Nephron progenitor cell (in vitro differentiated cells): ENCODE measurements at places on chromosomes 13 and 19.

DNA sequence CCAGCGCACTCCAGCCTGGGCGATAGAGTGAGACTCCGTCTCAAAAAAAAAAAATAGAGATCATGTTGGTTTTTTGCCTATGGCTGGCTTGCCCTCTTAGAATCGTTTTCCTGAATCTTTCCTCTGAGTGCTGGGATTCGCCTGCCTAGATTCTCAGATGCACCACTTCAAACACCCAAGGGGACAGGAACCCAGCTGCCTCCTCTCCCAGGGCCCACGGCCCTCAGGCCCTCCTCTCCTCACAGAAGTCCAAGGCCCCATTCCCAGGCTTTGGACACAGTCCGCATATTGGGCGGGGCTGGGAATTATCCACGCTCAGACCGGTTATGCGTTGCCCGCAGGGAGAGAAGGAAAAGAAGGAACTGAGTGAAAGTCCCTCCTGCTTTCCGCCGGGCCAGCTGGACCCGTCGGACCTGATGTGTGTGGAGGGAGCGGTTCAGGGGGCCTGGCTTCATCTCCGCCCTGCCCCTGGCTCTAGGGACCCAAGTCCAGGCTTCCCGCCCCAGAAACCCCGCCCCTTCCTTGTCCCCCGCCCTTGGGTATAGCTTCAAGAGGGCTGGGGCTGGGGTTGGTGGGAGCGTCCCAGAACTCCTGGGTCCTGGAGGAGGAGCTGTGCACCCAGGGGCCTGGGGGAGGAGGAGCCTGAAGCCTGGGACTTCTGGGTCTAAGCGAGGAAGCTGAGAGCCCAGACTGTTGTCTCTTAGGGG, 5.8 kb downstream of the PPFIA3 start:
- no peak overlapping the region for H3K4me3 ChIP-seq
- peak; percentile 33 for DNase-seq
- H3K4me1 ChIP-seq: peaks cover 26% of the 10 kb centered on the region
- H3K36me3 ChIP-seq: no peaks in the 10 kb centered on the region
- H3K27me3 ChIP-seq: peaks cover 57% of the 10 kb centered on the region
- no peak overlapping the region for H3K27ac ChIP-seq

DNA sequence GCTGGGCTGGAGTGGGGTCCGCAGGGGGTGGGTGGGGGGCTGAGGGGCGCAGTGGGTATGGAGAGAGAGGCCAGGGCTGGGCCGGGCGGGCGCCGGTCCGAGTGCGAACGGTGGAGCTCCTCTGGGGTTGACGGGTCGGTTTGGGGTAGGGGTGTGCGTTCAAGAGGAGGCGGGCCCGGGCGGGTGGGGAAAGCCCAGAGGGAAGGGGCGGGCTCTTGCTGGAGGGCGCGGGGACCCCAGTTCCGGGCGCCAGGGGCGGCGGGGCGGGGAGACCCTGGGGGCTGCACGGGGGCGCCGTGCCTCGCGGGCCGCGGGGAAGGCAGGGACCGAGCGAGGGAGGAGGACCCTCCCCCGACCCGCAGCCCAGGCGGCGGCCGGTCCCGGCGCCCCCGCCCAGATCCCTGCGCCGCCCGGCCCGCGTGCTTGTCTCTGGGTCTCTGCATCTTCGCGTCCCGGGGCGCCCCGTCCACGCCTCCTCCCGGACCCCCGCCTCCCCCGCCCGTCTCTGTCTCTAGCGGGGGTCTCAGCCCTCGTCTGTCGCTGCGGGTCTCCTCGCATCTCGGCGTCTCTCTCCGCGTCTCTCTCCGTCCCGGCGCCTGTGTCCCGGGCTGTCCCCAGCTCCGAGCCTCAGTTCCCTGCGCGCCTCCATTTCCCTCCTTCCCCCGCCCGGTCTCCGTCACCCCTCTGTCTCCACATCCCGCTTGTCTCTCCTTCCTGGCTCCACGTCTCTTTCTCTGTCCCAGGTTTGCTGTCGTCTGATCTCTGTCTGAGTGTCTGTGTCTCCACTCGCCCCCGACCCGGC, 8.3 kb upstream of the SHISA7 start:
- H3K36me3 ChIP-seq: peaks cover 12% of the 10 kb centered on the region
- H3K27me3 ChIP-seq: peaks cover 38% of the 10 kb centered on the region
- DNase-seq: peak; percentile 49
- H3K4me3 ChIP-seq: peak overlapping the region; percentile 83
- H3K4me1 ChIP-seq: peaks cover 31% of the 10 kb centered on the region

DNA sequence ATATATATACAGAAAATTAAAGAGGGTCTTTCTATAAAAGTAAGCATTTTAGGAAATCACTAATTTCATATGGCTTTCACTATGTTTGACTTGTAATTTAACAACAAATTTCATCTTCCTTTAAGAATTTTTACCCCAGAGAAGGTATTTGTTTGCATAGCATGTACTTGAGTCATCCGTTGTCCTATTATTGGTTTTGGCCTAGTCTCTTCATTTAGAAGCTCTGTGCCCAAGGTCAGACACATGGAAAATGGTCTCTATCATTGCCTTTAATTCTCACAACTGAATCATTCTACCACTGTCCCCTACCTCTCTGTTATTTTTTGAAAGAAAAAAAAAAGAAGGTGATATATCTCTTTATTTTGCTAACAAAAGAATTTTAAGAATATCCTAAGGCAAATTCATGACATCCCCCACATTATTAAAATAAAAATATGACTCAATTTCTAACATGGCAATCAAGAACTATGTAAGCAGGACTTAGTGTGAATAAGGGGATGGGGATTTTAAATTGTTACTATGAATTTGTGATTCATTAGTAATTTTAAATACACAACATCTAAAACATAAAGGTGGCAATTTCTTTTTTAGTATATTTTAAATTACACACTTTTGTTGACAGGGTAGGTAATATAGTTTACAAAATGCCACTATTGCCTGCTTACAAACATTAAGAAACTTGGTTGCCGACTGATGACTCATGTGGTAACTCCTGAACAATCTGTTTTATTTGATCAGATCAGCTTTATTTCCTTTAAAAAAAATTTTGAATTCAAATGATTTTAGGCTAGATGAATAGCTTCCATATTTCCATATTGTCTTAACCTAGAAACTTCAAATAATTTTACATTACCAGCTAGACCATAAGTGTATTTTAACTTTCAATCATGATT, 13.9 kb downstream of the SLITRK5 start:
- no peak overlapping the region for H3K4me3 ChIP-seq
- no peak overlapping the region for H3K27ac ChIP-seq
- DNase-seq: no peak

- H3K4me1 ChIP-seq: no peaks in the 10 kb centered on the region
- H3K27me3 ChIP-seq: no peaks in the 10 kb centered on the region
- no peaks in the 10 kb centered on the region for H3K36me3 ChIP-seq
- no peak overlapping the region for H3K27ac ChIP-seq
- no peak for DNase-seq
These were observed 92.6 kb upstream of the PEG3 start for GRCh38 chr19:56933014-56933705.

GRCh38 chr19:47421244-47421786, 2.0 kb upstream of the MEIS3 start:
- no peak for DNase-seq
- peak overlapping the region; percentile 75 for H3K4me3 ChIP-seq
- peaks cover 89% of the 10 kb centered on the region for H3K27me3 ChIP-seq
- H3K27ac ChIP-seq: peak overlapping the region; percentile 57

DNA sequence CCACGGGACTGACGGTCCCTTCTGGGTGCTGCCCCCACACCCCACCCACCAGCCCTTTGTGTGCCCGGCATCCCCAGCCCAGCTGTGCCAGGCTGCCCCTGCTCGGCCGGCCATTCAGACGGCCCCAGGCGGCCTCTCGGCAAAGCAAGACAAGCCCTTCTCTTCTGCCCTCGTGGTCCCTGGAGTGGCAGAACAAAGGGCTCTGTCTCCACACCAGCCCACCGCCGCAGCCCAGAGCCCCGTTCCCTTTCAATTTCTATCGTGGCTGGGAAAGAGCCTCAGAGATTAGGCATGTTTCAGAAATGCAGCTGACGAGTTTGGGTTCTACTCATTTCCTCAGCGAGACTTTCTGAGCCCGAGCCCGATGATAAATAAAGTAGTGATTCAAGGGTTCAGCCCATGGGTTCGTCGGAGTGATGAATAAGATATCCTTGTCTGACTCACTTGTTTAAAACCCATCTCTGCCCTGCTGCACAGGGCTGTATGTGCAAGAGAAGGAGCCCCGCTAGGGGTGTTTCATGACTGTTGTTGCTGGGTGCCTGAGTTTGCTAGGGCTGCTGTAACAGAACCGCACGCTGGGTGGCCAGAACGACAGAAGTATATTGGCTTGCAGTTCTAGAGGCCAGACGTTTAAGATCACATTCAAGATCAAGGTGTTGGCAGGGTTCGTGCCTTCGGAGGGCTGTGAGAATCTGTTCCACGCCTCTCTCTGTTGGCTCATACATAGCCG, 4.3 kb downstream of the MYO9B start:
- peaks cover 53% of the 10 kb centered on the region for H3K4me1 ChIP-seq
- no peak overlapping the region for H3K4me3 ChIP-seq
- H3K27ac ChIP-seq: peak overlapping the region; percentile 85

GRCh38 chr13:27338816-27339215, 68.2 kb downstream of the RASL11A start:
- DNase-seq: no peak
- H3K4me3 ChIP-seq: no peak overlapping the region
- H3K36me3 ChIP-seq: no peaks in the 10 kb centered on the region
- peaks cover 31% of the 10 kb centered on the region for H3K27me3 ChIP-seq
- no peak overlapping the region for H3K27ac ChIP-seq

GRCh38 chr13:79501538-79502232, 20.7 kb downstream of the NDFIP2 start:
- no peaks in the 10 kb centered on the region for H3K27me3 ChIP-seq
- H3K36me3 ChIP-seq: peaks cover 30% of the 10 kb centered on the region
- peak overlapping the region; percentile 1 for H3K27ac ChIP-seq
- H3K4me3 ChIP-seq: no peak overlapping the region
- DNase-seq: no peak
- H3K4me1 ChIP-seq: no peaks in the 10 kb centered on the region

GRCh38 chr19:32581705-32582179, 752 bp downstream of the PDCD5 start:
- H3K27ac ChIP-seq: no peak overlapping the region
- H3K36me3 ChIP-seq: peaks cover 40% of the 10 kb centered on the region
- H3K4me3 ChIP-seq: peak overlapping the region; percentile 91

DNA sequence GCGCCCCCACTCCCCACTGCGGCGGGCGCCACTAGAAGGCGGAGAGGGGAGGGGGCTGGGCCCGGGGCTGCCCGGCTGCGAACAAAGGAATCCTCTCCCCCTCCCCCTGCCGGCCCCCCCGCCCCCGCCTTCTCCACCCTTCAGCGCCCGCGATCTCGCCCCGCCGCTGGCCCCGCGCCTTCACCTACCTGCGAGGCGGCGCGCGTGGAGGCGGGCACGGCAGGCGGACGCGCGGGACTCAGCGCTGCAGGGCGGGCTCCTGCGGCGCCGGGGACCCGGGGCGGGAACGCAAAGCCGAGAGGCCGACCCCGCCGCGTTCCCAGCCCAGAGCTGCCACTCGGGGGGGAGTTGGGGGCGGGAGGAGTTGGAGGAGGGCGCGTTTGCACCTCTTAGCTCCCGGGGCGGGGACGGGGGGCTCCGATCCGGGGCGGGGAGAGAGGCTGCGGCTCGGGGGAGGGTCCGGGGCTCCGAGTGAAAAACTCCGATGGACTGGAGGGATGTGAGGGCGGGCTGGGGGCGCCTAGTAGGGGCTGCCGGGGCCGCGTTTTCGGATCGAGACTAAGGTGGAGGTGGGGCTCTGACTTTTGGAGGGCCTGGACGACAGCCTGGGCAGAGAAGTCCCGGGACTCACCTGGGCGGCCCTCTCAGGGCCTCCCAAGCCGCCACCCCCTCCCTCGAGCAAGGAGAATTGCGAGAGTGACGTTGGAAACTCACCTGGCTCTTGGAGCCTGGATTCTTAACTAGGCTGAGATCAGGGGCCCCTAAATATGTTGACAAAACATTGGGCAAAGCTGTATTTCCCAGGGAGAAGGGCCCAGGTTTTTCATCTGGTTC, at the start of gene FBN3:
Gene FBN3, minus strand, starts transcription at position 332 of the 834 bp plus-strand sequence. CDS start 2,112 bp downstream, outside the sequence.
- H3K4me3 ChIP-seq: peak within 1 kb of the TSS; percentile 88
- peak within 1 kb of the TSS; percentile 83 for H3K27ac ChIP-seq
- H3K27me3 ChIP-seq: peaks cover 9% of the 10 kb centered on the region
- DNase-seq: peak; percentile 72
- H3K36me3 ChIP-seq: peaks cover 5% of the 10 kb centered on the region
